Cortex of kidney (tissue), 1 donor: ENCODE measurements at places on chromosomes 1 and 21.

DNA sequence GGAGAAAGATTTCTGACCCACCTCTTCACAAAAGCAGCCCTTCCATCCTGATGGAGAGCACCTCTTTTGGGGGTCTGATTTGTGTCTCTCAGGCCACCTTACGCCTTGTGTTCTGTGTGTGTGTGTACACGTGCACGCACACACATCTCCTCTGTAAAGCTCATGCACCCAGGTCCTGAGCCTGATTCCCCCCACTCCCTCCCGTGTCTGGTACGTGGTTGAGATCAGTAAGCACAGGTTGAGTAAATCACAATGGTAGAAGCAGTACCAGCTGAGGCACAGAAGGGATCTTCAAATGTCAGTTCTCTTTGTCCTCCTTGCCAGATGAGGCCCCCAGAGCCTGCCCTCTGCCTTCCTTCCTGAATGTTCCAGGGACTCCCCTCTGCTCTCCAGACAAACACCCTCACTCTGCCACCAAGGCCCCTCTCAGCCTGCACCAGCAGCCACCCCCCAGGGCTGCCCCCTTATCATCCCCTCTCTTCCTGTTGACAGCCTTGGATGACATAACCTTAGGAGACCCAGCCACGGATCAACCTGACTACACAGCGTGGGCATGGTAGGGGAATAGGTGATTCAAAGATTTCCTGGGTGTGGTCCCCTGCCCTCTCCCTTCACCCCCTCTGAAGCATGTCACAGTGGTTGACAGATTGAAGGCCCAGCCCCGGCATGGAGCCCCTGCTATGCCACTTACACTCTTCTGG, 112.8 kb downstream of the HIVEP3 start:
- no peak for DNase-seq

DNA sequence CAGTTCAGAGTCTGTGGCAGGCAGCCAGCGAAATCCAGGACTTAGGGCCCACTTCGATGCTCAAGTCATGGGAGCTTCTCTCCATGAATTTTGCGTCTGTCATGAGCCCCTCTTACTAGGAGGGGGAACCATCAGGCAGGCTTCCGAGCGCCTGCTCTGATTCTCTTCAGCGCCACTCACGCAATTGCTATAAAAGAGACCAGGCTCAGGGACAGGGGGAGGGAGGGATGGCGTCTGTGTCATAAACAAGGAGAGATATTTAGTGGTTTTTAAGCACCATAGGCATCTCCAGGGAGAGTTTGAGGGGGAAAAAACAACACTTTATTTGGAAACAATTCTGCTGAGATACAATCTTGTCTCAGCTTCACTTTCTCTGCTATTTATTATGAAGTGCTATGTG, 60.6 kb downstream of the NAV1 start:
- DNase-seq = no peak

DNA sequence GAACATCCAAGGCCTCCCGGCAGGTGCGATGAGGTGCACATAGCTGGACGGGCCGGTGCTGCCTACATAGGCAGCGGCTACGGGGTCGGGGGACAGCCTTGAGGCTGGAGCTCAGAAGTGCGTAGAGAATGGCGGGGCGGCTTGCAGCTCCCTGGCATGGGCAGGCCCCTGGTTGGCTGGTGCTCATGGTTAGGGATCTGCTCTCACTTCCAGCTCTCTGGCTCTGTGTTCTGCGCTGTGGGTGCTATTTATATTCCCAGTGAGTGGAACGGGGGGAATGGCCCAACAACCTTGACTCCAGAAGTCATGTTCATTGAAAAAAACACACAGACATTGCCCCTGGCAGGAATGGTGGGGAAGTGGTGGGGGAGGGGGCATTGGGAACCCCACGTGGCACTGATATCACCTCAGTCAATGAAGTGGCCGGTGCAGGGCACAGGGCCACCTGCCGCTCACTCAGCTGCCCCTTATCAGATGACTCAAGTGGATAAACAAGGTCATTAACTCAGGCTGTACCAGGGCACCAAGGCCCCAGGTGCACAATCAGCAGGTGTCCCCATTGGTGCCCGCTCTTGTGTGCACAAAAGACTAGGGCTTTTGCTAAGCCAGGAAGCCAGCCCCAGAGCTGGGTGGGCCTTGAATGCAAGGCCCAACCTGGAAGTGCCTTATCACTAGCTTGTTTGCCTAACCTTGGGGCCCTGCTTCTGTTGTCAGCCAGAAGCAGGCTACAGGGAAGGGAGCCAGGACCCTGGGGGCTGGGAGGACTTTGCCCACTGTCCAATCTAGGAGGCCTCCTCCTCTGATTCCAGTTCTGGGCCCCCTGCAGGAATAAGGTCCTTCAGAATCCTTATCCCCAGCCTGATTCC, at the start of gene NR0B2:
Gene NR0B2, minus strand, starts transcription at position 222 of the 866 bp plus-strand sequence. Its CDS starts 35 bp downstream, at position 187.
- no peak for DNase-seq

- DNase-seq = no peak
Measured at GRCh38 chr1:227370533-227371254, 52.4 kb upstream of the CDC42BPA start.

- DNase-seq = no peak
Measured at GRCh38 chr1:166978821-166979220, 3.5 kb upstream of the ILDR2 start.

GRCh38 chr1:187038784-187039183, 210.0 kb downstream of the PLA2G4A start:
- DNase-seq = no peak

DNA sequence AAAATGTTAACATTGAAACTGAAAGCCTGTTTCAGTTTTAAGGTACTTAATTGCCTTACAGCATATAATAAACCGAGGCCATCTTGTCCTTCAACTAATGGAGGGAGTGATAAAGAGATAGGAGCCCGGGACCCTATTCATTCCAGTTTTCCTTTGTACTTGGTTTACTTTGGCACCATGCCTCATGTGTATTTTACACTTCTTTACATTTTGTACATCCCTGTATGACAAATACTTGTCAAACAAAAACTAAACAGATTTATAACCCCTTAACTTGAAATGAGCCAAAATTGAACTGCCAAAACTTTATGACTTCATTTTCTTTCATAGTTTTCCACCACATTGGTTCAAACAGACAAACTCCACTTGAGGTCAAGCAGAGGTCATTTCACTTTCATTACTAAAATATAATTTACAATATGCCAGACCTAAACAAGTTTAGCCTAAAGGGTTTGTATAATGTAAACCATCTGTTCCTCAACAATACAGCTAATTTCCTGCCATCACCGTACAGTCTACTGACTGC, 30.9 kb upstream of the UBE2U start:
- DNase-seq = no peak

DNA sequence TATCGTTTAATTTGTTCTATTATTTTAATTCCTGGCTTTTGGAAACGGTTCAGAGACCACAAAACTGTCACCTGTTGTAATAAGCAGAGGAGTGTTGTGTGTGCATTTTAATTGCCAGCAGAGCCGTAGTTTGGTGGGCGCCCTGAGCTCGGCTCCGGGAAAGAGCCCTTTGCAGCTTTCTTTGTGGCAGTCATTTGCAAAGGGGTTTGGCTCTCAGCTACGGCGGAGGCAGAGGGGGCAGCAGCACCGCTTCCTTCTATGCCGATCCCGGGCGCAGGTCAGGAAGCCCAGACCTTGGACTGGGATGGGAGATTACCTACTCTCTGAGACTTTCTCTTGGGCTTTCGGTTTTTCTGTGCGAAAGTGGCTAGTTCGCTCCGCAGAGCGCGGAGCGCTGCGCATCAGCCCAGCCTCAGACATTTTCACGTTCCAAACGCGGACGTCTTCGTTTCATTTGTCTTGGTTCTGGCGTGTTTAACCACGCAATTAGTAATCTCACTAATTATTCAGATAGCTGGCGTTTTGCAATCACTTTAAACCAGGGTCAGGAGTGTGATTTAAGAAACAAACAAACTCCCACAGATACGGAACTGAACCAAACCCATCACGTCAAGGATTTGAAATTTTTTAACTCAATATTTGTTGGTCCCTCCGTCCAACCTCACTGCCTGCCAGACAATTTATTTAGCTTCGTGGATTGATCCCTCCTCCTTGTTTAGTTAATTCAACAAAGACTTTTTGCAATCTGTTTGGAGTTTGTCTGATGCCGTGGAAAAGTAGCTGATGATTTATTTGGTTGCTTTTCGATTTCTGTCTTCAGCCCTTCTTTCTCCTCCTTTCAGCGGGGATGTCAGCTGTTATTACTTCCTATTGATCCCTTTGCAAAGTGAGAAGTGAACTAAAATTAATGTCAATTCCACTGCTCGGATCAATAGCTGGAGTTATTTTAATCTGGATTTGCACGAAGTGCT, 3.9 kb downstream of the RNF220 start:
- DNase-seq = no peak

DNA sequence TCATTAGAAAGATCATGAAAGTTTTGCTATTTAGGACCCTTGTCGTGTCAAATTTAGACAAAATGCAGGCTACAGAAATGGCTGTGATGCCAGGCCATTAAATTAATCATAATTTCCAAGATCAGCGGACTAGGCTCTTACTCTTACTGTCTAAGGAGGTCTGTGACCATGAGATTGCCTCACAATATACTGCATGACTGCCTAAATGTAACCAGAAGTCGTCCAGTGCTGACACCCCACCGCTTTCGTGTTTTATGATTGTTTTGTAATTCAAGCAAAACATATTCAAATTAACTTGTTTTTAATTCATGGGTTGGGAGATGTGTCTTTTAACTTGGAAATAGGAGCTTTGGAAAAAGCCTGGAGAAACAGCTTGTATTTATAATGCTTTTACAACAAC, 947.5 kb downstream of the BRINP3 start:
- no peak for DNase-seq

- no peak for DNase-seq
Measured at GRCh38 chr1:201970334-201971159, 11.9 kb upstream of the RNPEP start.

DNA sequence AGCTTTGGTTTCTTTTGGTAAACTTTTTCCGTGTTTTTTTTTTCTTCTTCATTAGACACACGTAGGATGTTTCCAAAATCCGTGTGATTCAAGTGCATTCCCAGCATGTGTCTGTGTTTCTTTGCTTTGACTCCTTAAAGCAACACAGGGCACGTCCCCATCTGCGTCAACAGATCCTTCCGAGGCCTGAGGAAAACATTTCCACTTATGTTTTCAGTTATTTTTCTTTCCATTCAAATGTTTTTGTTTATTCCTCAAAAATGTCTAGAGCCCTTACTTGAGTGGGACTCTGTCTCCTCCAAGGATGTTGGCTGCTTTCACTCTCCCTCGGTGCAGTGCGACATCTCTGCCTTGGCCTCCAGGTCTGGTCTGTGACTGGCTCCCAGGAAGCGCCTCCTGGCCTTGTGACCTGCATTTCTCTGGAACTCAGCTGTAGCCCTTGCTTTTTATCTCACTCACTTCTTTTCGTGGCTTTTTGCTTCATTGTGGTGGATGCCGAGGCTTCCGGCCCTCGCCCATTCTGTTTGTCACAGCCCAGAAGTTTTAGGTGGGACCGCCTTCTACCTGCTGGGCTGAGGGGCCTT, 31.3 kb upstream of the SLC19A1 start:
- no peak for DNase-seq
